ENCODE measurements at places on chromosomes 7 and 10. TPM values are rescaled to one million over a fixed set of nuclear protein-coding genes. Genes with fewer than 3 reads are reported as not detected.

Gene HOXA9
- total RNA-seq: not detected

Gene AKR1C2
- total RNA-seq: 222 TPM

Gene RBM20
- not detected for total RNA-seq

Gene KLF6
- 49.7 TPM for total RNA-seq

Gene HABP2
- total RNA-seq: not detected

DNA sequence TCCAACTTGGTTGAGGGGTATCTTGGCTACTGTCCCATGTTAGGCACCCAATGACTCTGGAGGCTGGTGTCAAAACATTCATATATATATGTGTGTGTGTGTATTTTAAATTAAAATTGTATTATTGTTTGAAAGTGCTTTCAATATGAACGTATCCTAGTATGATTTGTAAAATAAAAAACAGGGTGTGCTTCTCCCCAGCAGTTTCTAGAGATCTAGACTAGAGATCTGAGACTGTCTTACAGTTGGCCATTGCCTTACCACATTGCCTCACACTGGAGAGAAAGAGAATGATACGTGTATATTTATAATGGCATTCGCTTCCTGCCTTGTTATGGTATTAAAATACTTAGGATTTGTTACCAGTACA is 1.2 kb downstream of the BAG3 start:
- peak; percentile 79 for DNase-seq

GRCh38 chr10:97518301-97519043 is 19.7 kb downstream of the UBTD1 start:
- peak; percentile 80 for DNase-seq

Gene GCK
- total RNA-seq: 0.53 TPM

DNA sequence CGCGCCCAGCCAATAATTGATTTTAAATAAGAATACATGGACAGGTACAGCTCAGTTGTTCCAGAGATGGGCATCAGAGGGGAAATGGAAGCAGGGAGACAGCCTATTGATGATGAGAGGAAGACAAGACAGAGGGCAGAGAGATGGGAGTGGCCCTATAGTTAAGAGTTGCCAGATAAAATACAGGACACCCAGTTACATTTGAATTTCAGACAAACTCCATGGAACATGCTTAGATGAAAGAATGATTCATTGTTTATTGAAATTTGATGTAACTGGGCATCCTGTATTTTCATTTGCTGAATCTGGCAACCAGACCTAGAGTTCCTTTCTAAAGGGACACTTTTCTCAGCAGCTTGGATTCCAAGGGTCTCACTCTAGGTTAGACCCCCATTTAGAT is 341.1 kb downstream of the FRMD4A start:
- peak; percentile 10 for DNase-seq
